Stimulated activated CD8-positive, alpha-beta memory T cell treated with anti-CD3 and anti-CD28 coated beads, Interleukin-15, amount 100 ng/mL, for 1 hour (primary cell): ENCODE measurements at places on chromosomes 7 and 10.

DNA sequence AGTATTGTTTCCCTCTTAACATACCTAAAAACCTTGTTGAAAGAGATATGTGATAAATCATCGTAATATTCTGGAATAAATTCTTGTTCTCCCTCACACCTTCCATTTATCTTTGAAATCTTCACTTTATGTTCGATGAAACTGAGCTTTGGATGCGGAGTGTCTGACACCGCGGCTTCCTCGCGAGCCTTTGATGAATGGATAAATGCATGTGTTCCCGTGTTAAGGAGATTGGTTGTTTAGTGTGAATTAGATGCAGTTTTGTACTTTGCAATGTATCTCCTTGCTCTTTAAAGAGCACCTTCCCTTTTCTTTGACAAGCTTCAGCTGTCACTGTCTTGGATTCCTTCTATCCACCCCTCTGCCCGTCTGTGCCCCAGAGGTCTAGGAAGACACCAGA lies 138.1 kb downstream of the DOCK1 start:
- no peak for DNase-seq

DNA sequence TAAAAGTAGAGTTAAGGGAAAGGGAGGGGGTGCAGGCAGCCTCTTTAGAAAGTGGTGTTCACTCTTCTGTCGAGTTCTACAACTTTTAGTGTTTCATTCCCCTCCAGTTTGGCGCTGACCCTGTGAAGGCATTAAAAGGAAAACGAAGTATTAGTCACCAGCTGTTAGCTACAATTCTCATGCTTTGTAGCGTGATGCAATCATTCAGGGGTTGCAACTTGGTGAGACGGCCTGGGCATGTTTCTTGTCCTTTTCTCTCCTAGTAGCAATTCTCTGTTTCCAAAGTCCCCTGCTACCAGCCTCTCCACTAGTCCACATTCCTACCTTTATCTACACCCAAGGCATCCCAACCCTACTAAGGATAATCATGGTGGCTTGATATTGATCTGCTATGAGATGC lies 33.7 kb upstream of the DGKI start:
- no peak for DNase-seq

- no peak for DNase-seq
Observed at GRCh38 chr10:70684839-70685454, 12.6 kb downstream of the ADAMTS14 start.

DNA sequence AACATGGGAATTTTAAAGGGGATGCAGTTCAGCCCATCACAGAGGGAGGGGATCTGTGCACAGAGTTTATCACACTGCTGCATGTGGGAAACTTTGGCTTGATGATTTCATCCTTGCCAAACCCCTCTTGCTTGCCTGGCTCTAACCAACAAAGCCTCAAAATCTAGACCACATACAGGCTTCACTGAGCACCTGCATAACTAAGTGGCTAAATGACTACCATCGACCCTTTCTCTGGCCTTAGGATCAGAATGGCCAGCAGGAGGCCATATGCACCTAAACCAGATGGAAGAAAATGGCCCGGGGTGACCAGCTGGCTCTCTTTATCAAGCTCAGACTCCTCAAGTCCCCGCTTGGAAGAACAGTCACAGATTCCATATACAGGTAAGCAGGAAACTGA lies 15.6 kb upstream of the ZNF25 start:
- DNase-seq = no peak

GRCh38 chr10:129426606-129427005 lies 40.4 kb upstream of the MGMT start:
- DNase-seq = no peak

DNA sequence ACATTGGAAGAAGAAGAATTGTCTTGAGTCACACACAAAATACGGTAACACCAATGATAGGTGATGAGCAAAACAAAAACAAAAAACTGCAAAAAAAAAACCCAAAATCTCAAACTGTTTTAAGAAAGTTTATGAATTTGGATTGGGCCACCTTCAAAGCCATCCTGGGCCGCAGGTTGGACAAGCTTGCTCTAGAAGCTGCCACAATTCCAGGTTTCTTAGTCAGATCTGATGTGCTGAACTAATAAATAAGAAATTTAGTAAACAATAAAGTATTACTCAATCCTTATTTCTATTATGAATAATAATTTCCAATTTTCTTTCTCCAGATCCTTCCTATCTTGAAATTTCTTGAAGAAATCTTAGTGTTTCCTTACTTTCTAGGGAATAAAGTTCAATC lies 10.0 kb downstream of the WASL start:
- no peak for DNase-seq

DNA sequence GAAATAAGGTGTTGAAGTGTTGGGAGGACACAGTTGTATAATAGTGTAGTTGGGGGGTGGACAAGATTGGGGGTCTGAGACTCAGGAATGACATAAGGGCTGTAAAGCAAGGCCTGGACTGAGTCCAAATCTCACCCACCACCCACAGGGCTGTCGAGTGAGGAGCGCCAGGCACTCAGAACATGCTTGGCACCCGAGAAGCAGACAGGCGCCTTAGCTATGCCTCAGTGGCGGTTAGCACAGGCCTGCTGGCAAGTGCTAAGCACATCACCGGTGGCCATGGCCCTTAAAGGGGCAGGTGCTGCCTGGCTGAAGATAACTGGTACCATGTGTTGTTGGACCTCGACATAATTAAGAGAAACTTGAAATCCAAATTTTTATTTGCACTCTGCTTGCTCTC lies 90.7 kb downstream of the COL13A1 start:
- DNase-seq = no peak

DNA sequence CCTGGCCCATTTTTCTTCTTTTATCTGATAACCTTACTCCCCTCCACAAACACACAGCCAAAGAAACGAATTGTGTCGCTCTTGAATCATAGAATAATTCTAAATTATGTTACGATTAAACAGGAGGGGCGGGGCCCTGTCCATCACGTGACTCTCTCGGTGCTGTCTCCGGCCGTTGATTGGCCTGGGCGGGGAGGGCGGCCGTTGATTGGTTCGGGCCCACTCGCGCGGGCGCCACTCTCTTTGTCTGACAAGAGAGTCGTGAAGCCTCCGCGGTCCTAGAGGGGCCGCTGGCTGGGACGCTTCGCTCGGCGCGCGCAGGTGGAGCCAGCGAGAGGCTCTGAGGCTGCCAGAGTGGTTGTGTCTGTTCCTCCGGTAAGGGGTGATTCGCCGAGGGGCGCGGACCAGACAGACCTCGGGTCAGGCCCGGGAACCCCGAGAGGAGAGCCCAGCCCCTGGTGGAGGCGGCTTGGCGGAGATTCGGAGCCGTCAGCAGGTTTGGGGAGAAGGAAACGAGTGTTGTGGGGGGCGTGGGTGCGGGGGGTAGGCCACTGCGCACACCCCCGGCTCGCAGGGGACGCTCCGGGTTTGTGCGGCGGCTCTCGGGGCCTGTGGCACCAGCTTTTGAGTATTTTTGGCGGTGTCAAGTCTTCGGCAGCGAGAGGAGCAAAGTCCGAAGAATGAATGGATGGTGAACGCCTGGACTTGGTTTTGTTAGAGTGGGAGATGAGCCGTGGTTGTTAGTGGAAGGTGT lies at the start of gene ZNF789:
TSS of gene ZNF789 (plus strand) at position 330 of the 754 bp plus-strand sequence. CDS start 3,567 bp downstream, outside the sequence.
- DNase-seq = peak; percentile 94

- DNase-seq = no peak
Observed at GRCh38 chr7:45028920-45029344, 28.9 kb downstream of the CCM2 start.

DNA sequence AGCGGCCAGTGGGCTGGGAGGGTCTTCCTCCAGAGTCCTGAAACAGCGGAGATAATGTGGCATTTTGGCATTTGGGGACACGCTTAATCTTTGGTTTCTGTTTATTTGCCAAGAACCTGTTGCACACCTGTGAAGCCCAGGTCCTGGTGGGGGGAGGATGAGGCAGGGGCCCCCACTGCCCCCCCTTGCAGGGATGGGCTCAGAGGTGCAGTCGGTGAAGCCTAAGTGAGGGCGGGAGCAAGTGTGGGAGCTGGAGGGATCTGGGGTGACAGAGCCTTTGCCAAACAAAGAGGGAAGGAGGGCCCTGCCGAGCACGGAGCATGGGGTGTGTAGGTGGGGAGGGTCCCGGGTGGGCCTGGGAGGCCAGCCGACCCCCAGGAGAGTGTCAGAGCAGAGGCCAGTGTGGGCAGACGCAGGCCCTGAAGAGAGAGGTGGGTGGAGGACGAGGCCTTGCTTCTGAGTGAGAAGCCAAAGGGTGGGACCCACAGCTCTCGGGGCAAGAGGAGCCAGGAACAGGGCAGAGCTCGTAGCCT lies 62.1 kb upstream of the ADGRA1 start:
- no peak for DNase-seq

DNA sequence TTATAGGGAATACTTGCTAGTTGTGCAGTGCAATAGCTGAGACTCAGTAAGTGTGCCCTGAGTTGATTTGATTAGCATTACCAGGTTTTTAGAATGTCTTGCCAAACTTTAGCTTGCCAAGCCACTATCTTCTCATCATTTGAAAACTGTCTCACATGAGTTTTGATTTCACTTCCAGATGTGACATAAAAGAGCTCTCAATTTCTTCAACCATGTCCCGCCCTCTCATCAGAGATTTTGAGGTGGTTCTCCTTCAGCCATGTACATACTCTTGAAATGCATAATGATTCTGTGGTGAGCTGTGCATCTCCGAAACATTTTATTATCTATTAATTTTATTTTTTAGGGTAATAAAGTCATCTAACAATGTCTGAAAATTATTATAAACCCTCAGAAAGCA lies 215.0 kb upstream of the SEMA3E start:
- no peak for DNase-seq
